Natural killer cell treated with Interleukin-12 subunit alpha and Interleukin-12 subunit beta and Interleukin-15 and Interleukin-18, amount 100 ng/mL, for 72 hours (primary cell): ENCODE measurements at places on chromosomes 13 and 19. TPM values are rescaled to one million over a fixed set of nuclear protein-coding genes. Genes with fewer than 3 reads are reported as not detected.

Gene TEAD2
- total RNA-seq, result not detected

DNA sequence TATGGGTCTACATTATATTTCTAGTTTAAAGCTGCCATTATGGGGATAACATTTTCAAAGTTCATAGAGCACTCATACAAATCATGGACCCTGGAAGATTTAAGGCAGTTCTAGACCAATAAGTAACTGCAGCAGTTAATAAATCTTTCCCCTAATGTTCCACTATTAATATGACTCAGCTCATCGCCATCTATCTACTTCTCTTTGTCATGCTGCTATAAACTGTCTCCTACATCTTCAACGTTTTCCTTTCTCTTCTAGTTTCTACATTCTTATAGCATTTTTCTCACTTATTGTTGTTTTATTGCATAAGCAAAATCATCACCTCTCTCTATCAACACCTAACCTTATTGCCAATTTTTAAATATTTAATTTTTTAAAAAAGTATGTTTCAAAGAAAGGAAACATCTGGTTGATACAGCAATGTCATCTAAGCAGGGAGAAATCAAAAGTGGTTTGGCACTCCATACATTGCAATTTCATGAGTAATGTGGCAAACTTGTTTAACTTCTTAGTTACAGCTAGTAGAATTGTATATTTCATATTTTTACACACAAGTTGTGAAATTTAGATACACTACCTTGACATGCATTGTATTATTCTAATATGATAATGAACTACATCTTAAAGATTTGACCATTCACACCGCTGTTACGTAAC is 1500.4 kb upstream of the MIR17HG start:
- no peak overlapping the region for H3K4me3 ChIP-seq
- H3K36me3 ChIP-seq, result no peaks in the 10 kb centered on the region
- no peak for DNase-seq
- H3K4me1 ChIP-seq, result no peaks in the 10 kb centered on the region
- H3K27me3 ChIP-seq, result no peaks in the 10 kb centered on the region

- DNase-seq, result no peak
- no peak overlapping the region for H3K27ac ChIP-seq
- H3K36me3 ChIP-seq, result no peaks in the 10 kb centered on the region
- H3K4me3 ChIP-seq, result no peak overlapping the region
- H3K4me1 ChIP-seq, result no peaks in the 10 kb centered on the region
- H3K27me3 ChIP-seq, result peaks cover under 1% of the 10 kb centered on the region
These were observed 67.1 kb downstream of the STARD13 start for GRCh38 chr13:33218426-33218825.

- no peak for DNase-seq
- H3K27ac ChIP-seq, result peak overlapping the region; percentile 97
- H3K27me3 ChIP-seq, result no peaks in the 10 kb centered on the region
- H3K4me1 ChIP-seq, result peaks cover 38% of the 10 kb centered on the region
- H3K36me3 ChIP-seq, result peaks cover 42% of the 10 kb centered on the region
These were observed 922 bp upstream of the ERVK3-1 start for GRCh38 chr19:58304255-58304654.

- peaks cover 6% of the 10 kb centered on the region for H3K4me1 ChIP-seq
- H3K36me3 ChIP-seq, result no peaks in the 10 kb centered on the region
- H3K27me3 ChIP-seq, result no peaks in the 10 kb centered on the region
- no peak overlapping the region for H3K27ac ChIP-seq
- no peak overlapping the region for H3K4me3 ChIP-seq
These were observed 213.9 kb upstream of the SLITRK1 start for GRCh38 chr13:84096216-84096615.

Gene NTF4
- total RNA-seq, result not detected

Gene PINLYP
- total RNA-seq, result 6.2 TPM

Gene ZNF730
- 1.3 TPM for total RNA-seq

DNA sequence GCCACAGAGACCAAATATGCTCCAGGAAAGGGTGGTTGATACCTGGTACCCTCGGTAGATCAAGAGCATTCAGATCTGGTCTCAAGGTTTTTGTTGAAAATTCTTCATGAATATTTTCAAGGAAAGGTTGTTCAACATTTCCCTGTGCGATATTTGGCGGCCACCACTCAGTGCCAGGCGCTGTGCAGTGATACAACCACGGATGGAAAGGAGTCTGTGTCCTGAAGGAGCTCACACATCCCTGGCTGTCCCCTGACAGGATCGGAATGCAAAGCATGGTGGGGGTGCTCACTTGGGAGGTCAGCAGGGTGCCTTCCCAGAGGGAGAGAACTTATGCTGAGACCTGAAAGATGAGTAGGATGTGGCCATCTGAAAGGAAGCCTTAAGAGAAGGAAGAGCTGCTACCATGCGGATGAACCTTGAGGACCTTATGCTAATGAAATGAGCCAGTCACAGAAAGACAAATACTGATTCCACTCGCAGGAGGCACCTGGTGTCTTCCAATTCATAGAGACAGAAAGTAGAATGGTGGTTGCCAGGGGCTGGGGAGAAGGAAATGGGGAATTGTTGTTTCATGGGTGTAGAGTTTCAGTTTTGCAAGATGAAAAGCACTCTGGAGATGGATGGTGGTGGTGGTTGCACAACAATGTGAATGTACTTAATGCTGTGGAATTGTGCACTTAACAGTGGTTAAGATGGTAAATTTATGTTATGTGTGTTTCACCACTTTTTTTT is 41.6 kb downstream of the HSPH1 start:
- no peak overlapping the region for H3K4me3 ChIP-seq
- no peak for DNase-seq
- no peaks in the 10 kb centered on the region for H3K4me1 ChIP-seq
- peaks cover 71% of the 10 kb centered on the region for H3K27me3 ChIP-seq

- DNase-seq, result no peak
- no peaks in the 10 kb centered on the region for H3K27me3 ChIP-seq
- H3K4me1 ChIP-seq, result peaks cover 41% of the 10 kb centered on the region
- peaks cover 6% of the 10 kb centered on the region for H3K36me3 ChIP-seq
- peak overlapping the region; percentile 83 for H3K4me3 ChIP-seq
These were observed 11.4 kb downstream of the RASA3 start for GRCh38 chr13:114121031-114121430.

- no peaks in the 10 kb centered on the region for H3K27me3 ChIP-seq
- no peak overlapping the region for H3K27ac ChIP-seq
These were observed 105.0 kb downstream of the STK24 start for GRCh38 chr13:98471934-98472333.

GRCh38 chr13:112959206-112959605 is 9.8 kb upstream of the MCF2L start:
- DNase-seq, result no peak
- H3K27ac ChIP-seq, result no peak overlapping the region
- no peaks in the 10 kb centered on the region for H3K36me3 ChIP-seq
- peaks cover 4% of the 10 kb centered on the region for H3K27me3 ChIP-seq

- no peak for DNase-seq
- H3K4me1 ChIP-seq, result no peaks in the 10 kb centered on the region
- H3K27ac ChIP-seq, result no peak overlapping the region
- no peaks in the 10 kb centered on the region for H3K36me3 ChIP-seq
These were observed 9.2 kb downstream of the SHD start for GRCh38 chr19:4288091-4288777.

DNA sequence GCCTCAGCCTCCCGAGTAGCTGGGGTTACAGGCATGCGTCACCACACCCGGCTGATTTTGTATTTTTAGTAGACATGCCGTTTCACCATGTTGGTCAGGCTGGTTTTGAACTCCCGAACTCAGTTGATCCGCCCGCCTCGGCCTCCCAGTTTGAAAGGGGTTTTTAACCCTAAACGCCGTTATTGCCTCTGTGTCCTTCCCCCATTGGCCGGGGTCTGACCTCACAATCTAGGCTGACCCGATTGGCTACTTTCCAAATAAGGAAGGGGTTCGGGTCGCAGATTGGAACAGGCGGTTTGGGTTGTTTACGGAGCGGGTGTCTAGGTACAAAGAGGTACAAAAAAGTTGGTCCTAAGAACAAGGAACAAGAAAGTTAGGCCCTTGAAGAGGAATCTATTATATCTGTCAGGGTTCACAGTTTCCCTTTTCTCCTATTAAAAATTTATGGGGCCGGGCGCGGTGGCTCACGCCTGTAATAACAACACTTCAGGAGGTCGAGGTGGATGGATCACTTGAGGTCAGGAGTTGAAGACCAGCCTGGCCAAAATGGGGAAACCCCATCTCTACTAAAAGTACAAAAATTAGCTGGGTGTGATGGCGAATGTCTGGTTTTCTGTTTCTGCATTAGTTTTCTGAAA is 1.0 kb downstream of the ZNF253 start:
- no peaks in the 10 kb centered on the region for H3K27me3 ChIP-seq
- no peaks in the 10 kb centered on the region for H3K36me3 ChIP-seq
- H3K4me1 ChIP-seq, result peaks cover 29% of the 10 kb centered on the region

Gene NOVA2
- total RNA-seq, result not detected

DNA sequence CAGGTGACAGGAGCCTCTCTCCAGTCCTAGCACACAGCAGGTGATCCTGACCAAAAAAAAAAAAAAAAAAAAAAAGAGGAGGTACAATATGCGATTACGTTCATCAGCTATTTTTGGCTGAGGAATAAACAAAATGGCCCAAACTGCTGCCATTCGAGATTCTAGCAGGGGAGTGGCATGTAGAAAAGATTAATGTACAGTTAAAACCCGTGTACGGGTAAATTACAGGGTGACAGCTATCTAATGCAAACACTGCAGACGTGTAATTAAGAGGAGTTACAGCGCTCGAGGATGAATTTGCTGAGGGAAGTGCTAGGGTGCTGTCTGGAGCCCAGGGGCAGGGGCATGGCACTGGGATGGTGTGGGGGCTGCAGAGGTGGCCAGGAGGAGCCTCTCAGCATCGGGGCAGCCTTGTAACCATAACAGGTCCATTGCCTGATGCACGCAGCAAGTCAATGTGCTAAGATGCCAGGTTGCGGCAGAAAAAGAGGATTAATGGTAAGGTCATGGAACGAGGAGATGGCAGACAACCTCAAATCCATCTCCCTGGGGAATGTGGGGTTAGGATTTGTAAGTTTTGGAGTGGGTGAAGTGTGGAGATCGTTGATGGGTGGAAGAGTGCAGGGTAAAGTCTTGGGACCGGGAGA is 17.4 kb downstream of the CHST8 start:
- H3K4me3 ChIP-seq, result no peak overlapping the region
- no peaks in the 10 kb centered on the region for H3K4me1 ChIP-seq
- H3K36me3 ChIP-seq, result no peaks in the 10 kb centered on the region
- H3K27me3 ChIP-seq, result peaks cover 20% of the 10 kb centered on the region

DNA sequence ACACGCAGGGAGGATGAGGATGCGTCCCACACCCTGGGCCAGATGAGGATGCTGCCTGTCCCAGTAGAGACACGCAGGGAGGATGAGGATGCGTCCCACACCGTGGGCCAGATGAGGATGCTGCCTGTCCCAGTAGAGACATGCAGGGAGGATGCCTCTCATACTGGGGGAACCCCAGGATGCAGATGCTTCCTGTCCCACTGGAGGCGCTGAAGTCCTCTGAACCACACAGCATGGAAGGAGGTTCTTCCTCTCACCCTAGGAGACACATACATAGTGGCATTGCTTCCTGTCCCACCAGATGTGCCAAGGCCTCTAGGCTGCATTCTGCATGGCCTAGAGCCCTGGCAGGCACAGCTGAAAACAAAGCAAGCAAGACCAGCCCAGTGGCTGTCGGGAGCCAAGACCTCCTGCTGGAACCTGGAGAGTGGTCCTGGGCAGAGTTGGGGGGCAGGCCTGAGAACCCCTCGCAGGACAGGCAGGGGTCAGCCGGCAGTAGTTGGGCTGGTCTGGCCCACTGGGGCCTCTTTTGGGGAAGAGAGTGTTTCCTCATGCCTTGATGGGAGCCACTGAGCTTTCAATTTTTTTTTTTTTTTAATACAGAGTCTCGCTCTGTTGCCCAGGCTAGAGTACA is 4.3 kb downstream of the HPN start:
- no peak overlapping the region for H3K4me3 ChIP-seq
- peaks cover 18% of the 10 kb centered on the region for H3K27me3 ChIP-seq
- peaks cover 1% of the 10 kb centered on the region for H3K4me1 ChIP-seq
- DNase-seq, result no peak
- no peaks in the 10 kb centered on the region for H3K36me3 ChIP-seq

GRCh38 chr19:29886586-29886985 is 55.5 kb upstream of the URI1 start:
- H3K36me3 ChIP-seq, result no peaks in the 10 kb centered on the region
- peaks cover 8% of the 10 kb centered on the region for H3K27me3 ChIP-seq
- no peaks in the 10 kb centered on the region for H3K4me1 ChIP-seq
- H3K27ac ChIP-seq, result no peak overlapping the region
- no peak overlapping the region for H3K4me3 ChIP-seq

Gene ZNF682
- total RNA-seq, result 22.6 TPM

Gene SPINT2
- total RNA-seq, result 6.9 TPM

DNA sequence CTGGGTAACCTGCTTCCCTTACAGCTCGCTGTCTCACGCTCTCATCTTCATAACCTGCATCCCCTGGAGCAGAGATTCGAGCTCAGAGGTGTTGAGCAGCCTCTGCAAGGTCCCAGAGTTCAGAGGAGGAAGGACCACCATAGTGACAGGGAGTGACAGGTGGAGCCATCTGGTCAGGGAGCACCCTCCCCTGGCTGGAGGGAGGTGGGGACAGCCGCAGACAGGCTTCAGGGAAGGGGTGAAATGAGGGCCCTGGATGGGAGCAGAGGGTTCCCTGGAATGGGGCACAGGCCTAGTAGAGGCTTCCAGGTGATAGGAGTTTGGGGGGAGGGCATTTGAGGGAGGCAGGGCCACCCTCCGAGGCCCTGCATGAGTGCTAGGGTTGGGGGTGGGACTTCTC is 82.1 kb downstream of the ZNF429 start:
- H3K4me1 ChIP-seq, result no peaks in the 10 kb centered on the region
- H3K36me3 ChIP-seq, result no peaks in the 10 kb centered on the region
- H3K27ac ChIP-seq, result no peak overlapping the region
- DNase-seq, result no peak

- no peaks in the 10 kb centered on the region for H3K36me3 ChIP-seq
- H3K4me3 ChIP-seq, result no peak overlapping the region
These were observed 26.3 kb downstream of the DCAF15 start for GRCh38 chr19:13978351-13979243.

- no peak overlapping the region for H3K27ac ChIP-seq
- DNase-seq, result no peak
- H3K27me3 ChIP-seq, result peaks cover 31% of the 10 kb centered on the region
- no peaks in the 10 kb centered on the region for H3K36me3 ChIP-seq
- no peaks in the 10 kb centered on the region for H3K4me1 ChIP-seq
These were observed 81.1 kb upstream of the SIAH3 start for GRCh38 chr13:45932676-45933075.

DNA sequence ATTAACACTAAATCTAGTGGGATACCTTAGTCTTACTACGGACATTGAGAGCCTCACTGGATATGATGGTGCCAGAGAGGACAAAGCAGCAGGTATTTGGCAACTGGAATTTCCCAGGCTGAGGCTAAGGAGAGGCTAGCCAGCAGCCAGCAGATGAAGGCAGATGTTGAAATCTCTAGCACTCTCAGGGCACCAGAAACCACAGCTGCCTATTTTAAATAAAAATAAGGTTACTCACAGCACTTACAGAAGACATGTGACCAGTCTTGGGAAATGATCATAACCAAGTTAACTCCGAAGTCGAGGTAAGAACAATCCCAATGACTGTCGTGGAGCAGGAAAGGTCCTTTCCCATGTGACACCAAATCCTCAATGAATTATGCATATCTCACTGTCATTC is 1726.0 kb downstream of the EFNB2 start:
- no peak for DNase-seq
- no peak overlapping the region for H3K27ac ChIP-seq
- H3K4me1 ChIP-seq, result no peaks in the 10 kb centered on the region
- H3K4me3 ChIP-seq, result no peak overlapping the region
